CMK (cell line): ENCODE measurements at places on chromosomes 2 and 18.
A peak's percentile ranks its signal among the peaks of the same experiment; 100 is the strongest.

DNA sequence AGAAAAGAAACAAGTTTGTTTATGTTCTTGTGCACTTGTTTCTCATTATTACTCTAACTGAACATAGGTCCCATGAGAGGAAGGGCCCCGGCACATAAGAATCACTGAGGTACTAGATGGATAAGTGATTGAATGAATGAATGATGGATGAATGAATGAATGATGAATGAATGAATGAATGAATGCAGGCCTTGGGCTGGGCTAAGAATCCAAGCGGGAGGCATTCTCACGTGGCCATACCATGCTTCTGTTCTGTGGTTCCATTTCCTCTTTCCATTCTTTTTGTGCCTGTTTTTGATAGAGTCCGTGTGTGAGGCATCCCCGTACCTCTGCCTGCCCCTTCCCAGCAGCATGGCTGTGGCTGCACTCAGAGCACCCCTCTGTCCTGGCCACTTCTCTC lies 94.8 kb downstream of the SH3BP4 start:
- DNase-seq: no peak

DNA sequence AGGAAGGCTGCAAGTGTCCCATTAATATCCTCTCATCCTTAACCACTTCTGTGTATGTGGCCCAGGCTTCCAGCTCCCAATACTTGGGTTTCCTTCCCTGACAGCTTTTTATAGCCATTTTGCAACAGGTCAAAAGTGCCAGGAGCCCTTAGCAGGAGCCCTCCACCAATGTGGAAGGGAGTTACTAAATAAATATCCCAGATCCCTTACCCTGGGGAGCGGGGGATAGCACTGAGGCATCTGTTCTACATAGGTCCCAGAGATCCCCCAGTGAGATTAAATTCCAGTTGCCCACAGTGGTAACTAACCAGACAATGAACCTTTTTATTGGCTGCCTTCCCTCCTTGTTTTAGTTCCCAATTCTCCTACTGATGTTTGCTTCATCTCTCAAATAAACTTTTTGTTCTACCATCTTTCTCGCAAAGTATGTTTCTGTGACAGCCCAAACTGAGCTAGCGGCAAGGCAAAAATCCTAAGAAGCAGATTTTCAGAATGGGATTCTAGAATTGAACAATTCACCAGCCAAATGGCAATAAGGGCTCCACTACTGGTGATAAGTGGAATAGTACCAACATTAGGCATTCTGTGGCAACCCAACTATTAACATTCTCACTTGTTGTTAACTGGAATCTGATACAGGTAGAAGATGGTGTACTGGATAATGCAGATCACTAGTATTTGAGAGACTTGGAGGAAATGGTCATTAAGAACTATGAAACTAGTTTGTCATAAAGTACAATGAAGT lies 83.9 kb upstream of the MAPRE2 start:
- no peak for DNase-seq

GRCh38 chr2:207501802-207502576 lies 27.8 kb upstream of the CREB1 start:
- no peak for DNase-seq

GRCh38 chr2:215882689-215883088 lies 130.7 kb downstream of the MREG start:
- DNase-seq: no peak

GRCh38 chr2:171553858-171554257 lies 31.6 kb downstream of the CYBRD1 start:
- DNase-seq: peak; percentile 80

DNA sequence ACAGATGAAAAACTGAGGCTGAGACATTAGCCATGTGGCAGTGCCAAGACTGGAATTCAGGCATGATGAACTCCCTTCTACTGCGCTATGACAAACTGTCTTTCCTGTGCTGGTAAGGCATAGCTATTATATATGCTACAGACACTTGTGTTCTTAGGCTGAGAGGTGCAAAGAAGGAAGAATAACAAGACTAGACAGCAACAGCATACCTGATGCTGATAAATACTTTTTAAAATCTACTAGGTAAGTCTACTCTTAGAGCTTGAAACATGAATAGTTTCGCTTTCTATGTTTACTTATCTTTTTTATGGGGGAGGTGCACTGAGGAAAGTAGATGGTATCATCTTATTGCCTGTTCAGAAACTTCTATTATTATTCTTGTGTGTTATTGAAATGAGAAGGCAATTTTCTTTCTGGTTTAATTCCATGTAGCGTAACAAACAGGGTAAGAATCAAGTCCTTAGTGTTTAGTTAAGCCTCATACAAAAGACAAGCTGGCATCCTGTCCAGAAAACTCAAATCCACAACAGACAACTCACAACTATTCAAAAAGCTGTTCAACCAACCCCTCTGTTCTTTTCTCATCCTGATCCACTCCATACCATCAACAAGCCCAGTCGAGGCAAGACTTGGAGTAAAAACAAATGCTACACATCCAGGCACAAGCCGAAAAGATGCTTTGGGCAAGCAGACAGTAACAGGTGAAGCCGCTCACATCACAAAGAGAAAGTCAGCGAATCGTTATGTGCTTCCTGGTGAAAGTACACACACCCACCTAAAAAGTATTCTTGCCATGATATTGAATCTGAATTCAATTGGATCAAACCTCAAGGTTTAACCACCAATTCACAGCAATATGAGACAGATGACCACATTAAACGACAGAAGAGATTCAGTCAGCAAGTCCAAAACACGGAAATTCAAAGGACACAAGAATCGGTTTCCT lies 1.5 kb downstream of the TTC32 start:
- no peak for DNase-seq

- no peak for DNase-seq
Measured at GRCh38 chr2:239148495-239149200, 252.2 kb downstream of the HDAC4 start.

DNA sequence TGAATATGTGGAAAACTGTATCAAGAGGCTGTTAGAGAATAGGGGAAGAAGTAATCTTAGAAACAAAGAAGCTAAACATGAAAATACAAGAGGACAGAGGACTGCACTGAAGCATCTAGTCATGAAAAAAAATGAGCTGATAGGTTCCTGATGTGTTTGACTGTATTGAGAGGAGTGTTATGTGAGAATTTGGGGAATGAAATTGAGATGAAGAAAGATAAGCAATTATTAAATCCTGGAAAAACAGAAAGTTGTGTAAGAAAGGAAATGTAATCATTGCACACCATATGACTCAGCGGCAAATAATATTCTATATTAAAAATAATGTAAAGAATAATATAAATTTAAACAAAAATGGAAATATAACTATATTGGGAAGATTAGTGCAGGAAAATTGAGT lies 71.2 kb downstream of the SEMA4F start:
- no peak for DNase-seq

DNA sequence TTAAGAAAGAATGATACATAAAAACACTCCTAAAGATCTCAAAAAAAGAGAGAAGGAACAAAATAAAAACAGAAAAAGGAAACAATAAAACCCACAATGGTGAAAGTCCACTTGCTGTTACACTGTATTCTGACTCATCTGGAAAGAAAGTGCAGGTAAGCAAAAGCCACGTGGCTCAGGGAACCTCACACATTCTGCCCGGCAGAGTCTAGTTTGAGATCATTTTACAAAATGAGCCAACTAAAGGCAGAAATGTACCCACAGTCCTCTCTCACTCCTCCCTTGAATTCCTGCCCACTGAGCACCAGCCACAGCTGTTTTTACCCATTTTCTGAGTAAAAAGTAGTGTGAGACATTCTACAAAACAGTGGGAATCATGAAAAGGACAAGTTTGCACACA lies 10.0 kb downstream of the KCNH7 start:
- DNase-seq: no peak

- DNase-seq: no peak
Measured at GRCh38 chr18:61575419-61575818, 242.2 kb downstream of the CDH20 start.

- no peak for DNase-seq
Measured at GRCh38 chr2:109521233-109522062, 92.3 kb downstream of the SEPTIN10 start.

DNA sequence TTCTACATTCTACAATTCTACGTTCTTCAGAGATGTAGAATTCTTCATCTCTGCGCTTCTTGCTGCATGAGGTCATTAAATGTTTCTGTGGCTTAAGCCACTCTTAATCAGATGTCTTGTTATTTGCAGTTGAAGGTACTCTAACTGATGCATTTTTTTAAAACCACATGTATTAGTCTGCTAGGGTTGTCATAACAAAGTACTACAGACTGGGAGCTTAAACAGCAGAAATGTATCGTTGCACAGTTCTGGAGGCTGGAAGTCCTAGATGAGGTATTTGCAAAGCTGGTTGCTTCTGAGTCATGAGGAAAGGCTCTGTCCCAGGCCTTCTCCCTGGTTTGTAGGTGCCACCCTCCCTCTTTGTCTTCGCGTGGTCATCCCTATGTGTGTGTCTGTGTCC lies 176.3 kb upstream of the GLI2 start:
- DNase-seq: no peak

- peak; percentile 41 for DNase-seq
Measured at GRCh38 chr2:201363857-201364560, 6.9 kb upstream of the FLACC1 start.

DNA sequence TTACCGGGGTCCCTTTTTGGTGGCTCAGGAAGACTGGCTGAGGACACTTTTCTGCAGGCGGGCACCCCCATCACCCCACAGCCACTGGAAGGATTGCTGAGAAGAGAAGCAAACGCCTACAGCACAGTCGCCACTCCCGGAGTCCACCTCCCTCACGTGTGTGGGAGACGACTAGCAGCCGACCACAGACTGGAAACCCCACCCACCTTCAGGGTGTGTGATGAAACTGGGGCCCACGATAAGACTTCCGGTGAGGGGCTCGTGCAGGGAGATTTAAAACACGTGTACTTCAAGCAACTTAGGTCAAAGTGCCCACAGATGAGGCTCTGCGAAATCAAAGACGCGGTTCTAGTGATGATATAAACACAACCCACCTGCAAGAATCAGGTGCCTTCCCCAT lies 26.3 kb downstream of the MBP start:
- peak; percentile 84 for DNase-seq

DNA sequence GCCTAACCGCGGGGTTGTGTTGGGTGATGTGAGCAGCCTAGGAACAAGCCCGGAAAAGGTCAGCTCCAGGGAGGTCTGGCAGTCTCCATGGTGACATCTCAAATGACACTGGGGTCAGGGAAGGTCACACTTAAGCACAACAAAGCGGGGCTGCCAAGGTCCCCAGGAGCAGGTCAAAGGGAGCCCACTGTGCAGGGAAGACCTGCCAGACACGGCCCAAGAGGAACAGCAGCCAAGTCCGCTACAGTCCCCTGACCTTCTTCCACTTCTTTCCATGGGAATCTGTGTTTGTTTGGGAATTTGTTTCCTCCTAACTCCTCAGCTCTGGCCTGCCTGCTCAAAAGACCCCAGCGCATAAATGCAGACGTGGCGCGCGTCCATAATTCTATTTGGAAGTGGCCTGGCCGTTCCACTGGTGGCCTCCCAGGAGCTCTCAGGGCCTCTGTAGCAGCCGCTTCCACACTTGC lies 232.1 kb upstream of the COPS8 start:
- no peak for DNase-seq

DNA sequence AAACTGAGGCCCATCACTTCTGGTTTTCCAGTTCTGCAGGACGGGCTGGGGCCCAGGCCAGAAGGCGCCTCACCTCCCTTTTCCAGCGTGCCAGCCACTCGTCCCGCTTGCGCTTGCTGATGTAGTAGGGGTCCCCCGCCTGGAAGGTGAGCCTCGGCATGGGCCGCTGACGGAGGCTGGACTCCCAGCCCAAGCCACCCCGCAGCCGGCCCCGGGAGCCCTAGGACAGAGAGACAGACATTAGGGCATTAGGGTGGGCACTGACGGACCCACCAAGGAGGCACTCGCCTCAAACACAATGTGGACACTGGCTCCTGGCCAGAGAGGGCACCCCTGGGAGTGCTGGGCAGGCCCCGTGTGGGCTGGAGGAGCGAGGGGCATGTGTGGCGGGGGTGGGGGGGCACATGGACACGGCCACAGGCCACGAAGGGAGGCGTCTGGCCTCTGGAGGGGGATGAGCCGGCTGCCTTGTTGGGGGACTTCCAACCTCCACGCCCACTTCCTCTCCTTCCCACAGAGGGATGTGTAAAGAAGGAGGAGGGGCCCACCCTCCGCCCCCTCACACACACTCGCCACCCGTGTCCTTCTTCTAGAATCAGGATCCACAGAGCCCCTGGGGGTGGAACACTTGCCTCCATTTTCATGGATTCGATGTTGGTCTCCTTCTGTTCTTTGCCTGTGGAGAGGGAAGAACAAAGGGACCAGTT lies 66.7 kb downstream of the DNMT3A start:
- peak; percentile 72 for DNase-seq

- DNase-seq: no peak
Measured at GRCh38 chr2:223601932-223602666, at the start of gene SCG2. TSS of gene SCG2 (minus strand) at chr2:223602361. CDS start at chr2:223599282, 3,079 bp downstream.

GRCh38 chr18:36419900-36420531 lies 122.5 kb downstream of the FHOD3 start:
- no peak for DNase-seq

DNA sequence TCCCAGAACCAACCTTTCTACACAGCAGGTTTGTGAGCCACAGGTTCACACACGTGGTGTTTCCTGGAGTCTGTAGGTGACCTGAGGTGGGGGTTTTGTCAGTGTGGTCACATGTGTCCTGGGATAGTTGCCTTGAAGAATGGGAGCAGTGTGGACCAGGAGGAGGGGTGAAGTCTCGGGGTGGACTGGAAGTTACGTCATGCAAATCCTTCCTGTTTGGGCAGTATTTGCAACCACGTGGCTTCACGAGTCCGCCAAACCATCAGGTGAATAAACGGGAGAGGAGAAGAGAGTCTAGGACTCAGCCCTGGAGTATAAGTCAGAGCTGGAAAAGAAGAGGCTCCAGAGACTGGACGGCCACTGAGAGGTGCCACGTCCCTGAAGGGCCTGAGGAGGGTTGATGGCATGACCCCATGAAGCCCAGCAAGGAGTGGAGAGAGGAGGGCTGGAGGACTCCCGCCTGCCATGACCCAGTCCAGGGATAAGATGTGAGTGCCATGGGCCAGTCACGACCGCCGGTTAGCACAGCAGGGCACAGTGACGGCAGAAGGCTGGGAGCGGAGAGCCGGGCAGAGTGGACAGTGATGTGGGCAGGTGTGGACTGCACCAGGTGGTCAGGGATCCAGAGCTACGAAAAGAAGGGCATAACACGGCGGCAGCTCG lies 16.5 kb downstream of the LPIN1 start:
- no peak for DNase-seq

- no peak for DNase-seq
Measured at GRCh38 chr2:105773568-105773967, 28.9 kb downstream of the NCK2 start.

GRCh38 chr2:216110620-216111019 lies 1.5 kb downstream of the XRCC5 start:
- DNase-seq: no peak

- peak; percentile 88 for DNase-seq
Measured at GRCh38 chr2:231613663-231614558, 21.2 kb downstream of the TEX44 start.

GRCh38 chr2:17375262-17375661 lies 143.0 kb downstream of the RAD51AP2 start:
- DNase-seq: no peak

GRCh38 chr2:181223234-181223633 lies 234.0 kb upstream of the ITGA4 start:
- no peak for DNase-seq

DNA sequence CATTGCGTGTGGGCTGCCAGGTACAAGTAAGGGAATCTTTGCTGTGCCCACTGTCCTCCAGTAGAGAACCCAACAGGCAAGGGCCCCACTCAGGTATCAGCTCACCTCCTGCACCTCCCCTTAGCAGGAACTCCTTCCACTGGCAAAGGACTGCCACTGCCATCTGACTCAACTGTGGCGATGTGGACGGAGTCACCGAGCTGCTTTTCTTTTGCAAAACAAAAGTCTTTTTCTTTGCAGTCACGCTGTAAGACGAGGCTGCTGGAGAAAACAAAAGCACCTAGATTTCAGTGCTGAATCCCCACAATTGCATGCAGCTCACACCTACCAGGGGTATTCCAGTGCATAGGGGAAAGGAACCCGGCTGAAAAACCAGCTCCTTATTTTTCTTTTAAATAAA lies 7.9 kb downstream of the MTERF4 start:
- no peak for DNase-seq
